CD4-positive, alpha-beta T cell treated with Interleukin-2 at 100 ng/mL for 4 hours (primary cell): ENCODE measurements at places on chromosomes 4 and X.

- no peak for DNase-seq
Measured at GRCh38 chr4:76494243-76494642, 59.2 kb downstream of the SHROOM3 start.

DNA sequence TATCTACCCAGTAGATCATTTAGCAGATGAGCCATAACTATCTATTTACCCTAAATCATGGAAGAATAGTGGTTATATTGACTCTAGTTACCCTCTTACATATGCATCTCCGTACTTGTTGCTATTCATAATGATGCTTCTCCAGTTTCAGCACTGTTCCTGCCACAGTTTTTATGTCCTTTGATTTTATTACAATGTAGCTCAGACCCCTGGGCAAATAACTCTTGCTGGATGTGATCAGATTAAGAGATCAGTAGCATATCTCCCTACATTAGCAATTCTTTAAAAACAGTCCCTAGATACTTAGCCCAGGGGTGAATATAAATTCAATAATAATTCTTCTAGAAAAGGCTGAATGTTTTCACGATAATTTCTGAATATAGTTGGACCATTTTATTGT is 696.5 kb downstream of the ADGRL3 start:
- DNase-seq: no peak

GRCh38 chr4:87838890-87839591 is 6.3 kb downstream of the MEPE start:
- peak; percentile 12 for DNase-seq

DNA sequence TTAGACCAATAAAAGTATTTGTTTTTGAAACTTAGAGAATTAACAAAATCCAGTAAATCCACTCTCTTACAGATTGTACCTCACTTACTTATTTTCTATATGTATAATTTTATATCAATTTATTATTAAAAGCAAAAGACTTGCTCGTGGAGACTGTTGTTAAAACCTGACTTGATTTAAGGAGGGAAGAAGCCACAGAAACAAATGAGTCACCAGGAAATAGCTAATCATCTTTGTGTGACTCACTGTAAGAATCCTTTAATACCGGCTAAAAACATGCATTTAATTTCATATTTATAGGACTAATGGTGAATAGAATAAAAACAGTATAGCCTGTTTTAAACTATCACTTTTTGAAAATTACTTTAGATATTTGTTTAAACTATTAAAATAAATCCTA is 29.9 kb upstream of the UBE2NL start:
- no peak for DNase-seq

DNA sequence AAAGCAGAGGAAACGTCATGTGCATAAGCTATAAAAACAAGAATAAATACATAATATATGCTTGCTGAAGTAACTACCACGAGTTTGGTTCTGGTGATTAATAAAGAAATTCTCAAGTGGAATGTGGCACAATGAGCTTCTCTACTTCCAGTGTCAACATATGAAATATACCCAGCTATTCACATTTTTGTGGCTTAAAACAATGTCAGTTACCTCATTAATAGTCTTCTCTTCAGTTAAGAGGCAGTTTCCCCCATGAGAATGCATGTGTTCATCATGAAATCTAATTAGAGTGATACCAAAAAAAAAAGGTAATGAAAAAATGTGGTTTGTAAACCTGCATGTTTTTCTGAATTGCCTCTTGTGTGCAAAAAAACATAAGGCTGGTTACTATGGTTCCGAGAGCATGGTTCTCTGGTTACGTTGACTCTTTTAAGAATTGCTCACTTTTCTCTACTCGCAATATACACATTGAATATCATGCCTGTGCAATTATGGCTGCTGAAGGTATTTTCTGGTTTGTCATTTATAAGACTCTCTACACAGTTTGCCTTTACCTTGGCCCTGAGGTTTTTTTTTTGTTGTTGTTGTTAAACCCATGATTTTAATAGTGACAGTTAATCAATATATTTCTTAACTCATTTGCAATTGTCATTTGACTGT is 108.2 kb downstream of the PCDH7 start:
- DNase-seq: no peak

GRCh38 chrX:70030301-70030767 is 19.4 kb downstream of the AWAT2 start:
- peak; percentile 45 for DNase-seq

DNA sequence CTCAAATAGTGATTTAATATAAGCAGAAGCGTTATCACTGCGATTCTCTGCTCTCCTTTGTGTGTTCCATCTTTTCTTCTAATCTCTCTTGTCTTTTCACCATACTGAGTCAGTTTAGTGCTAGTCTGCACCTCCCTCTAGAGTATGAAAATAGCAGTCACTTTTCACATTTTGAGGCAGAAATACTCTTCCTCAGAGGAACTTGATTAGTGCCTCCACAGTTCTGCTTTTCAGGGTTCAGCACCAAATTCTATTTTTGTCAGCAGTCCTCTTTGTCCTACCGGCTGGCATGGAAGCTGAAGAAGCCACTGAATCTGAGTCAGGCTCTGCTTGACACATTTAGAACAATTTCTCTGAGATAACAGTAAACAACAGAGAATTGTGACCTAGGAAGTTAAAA is 49.7 kb upstream of the ANKRD17 start:
- peak; percentile 5 for DNase-seq

GRCh38 chr4:8221476-8221875 is 22.4 kb downstream of the SH3TC1 start:
- DNase-seq: peak; percentile 24

DNA sequence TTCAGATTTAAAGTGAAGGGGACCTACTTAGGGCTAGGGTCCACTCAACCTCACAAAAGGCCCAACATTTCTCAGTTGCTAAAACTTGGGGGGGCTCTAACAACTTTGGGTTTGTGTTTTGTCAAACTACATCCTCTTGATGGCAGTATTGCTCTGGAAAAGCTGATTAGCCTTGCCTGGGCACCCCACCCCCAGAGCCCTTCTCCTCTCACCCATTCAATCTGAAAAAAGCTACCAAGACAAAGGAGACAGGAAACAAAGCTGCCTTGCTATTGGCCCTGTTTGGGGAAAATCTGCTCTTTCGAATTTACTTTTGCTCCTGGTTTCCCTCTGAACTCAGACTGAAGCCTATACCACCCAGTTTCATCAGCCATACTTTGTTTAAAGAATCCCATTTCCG is 195.2 kb upstream of the STK26 start:
- DNase-seq: peak; percentile 48

- DNase-seq: no peak
Measured at GRCh38 chr4:10226756-10227155, 110.2 kb upstream of the WDR1 start.

GRCh38 chr4:52716364-52717151 is 34.7 kb downstream of the ERVMER34-1 start:
- no peak for DNase-seq

- DNase-seq: no peak
Measured at GRCh38 chrX:25034889-25035288, 19.1 kb upstream of the ARX start.

DNA sequence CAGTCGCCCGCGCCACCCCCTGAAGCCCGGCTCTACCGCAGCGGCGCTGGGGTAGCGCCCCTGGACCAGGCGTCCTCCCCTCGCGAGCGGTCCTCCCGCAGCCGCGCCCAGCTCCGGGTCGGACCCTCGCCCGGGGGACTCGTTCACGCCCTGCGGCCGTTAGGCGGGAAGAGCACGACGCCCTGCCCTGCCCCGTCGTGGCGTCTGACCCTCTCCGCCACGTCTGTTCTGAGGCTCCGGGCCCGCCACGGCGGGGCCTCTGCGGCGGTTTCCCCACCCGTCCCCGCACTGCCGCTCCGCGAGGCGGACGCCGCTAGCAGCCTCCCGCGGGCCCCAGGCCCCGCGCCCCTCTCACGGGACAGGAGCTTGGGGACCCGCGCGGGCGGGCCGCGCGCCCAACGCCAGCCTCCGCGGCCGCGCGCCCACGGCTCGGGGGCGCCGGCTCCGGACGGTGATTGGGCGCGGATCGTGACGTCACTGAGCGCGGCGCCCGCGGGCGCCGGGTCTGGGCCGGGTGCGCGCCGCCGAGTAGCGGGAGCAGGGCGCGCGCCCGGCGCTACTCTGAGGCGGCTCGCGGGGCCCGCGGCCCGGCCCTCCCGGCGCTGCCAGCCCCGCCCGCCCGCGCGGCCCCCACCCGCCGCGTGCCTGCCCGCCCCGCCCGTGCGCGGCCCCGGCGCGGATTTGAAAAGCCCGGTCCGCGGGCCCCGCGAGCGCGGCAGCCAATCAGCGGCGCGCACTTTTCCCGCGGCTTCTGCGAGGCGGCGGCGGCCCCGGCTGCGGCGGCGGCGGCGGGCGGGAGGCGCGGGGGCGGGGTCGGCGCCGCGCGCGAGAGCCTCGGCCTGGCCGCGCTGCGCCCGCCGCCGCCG is at the start of gene NSD2:
Gene NSD2, plus strand, starts transcription at position 816 of the 866 bp plus-strand sequence. CDS start 29,262 bp downstream, outside the sequence.
- peak; percentile 91 for DNase-seq

DNA sequence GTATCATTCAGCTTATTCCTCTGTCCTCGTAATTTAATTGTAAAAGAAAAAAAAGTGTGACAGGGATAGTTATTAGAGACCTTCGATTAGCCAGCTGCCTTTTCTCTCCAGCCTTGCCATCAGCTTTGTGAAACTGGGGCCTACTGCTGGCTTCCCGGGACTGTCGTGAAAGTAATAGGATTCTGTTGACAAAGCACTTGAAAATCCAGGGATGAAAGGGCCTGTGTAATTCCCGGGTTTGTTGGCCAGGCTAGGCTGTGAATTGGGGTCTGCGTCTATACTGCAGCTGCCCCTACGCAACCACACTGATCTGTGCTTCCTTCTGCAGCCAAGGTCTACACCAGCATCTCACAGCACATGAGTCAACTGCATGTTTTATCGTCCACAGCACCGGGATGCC is 120.4 kb upstream of the SCML1 start:
- no peak for DNase-seq

- no peak for DNase-seq
Measured at GRCh38 chr4:152117933-152118507, 357.2 kb upstream of the GATB start.

- DNase-seq: no peak
Measured at GRCh38 chrX:24333371-24333770, 19.5 kb upstream of the SUPT20HL2 start.

- DNase-seq: no peak
Measured at GRCh38 chr4:629915-630641, 4.7 kb downstream of the PDE6B start.

- no peak for DNase-seq
Measured at GRCh38 chrX:69318651-69319340, 153.5 kb upstream of the PJA1 start.

GRCh38 chr4:576991-577498 is 950 bp upstream of the TMEM271 start:
- no peak for DNase-seq

GRCh38 chrX:123153846-123154335 is 30.2 kb upstream of the GRIA3 start:
- DNase-seq: no peak

GRCh38 chr4:16176621-16177020 is 49.6 kb downstream of the TAPT1 start:
- DNase-seq: no peak

DNA sequence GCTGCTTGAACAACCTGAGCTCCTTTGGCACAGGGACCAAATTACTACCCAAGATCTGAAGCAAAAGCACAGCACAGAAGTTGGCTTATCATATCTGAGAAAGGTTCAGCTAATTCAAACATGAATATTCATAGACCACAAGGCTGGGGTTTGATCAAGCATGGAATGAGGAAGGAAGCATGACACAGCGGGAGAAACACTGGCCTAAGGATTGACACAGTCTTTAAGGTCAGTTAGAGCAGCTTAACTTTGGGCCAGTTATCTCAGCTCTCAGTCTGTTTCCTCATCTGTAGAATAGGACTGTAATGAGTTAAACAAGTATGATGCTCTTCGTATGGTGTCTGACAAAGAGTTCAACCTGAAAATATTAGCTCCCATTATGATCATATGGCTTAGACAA is 88.5 kb upstream of the CBR4 start:
- DNase-seq: no peak

- DNase-seq: peak; percentile 24
Measured at GRCh38 chrX:150899191-150899757, 806 bp upstream of the CD99L2 start.

DNA sequence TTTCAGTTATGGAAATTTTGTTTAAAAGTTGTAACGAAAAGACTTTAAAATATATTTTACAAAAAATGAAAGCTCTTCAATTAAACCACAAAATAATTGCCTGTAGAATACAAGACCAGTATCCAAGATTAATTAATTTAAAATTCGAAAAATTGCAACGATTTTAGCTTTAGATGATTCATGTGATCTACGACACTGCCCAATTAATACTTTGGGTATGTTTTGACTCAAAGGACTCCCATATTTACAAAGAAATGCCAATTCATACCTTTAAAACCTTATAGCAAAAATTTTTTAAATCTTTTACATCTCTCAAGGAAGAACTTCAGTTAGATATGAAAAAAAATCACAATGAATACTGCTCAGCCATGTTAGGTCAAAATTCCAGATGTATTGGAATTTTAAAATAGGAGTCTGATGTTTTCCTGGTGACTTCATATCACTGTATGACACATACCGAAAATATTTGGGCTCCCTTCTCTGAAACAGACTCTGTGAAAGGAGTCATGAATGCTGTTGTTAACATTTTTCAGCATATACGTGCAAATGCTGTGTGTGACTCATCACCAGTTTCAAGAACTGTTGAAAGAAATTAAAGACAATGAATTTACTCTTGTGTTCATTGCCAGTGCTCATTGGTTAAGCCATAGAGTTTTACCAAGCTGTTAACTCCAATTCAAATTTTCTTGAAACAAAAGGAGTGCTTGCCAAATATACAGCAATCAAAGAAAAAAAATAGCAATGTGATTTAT is 13.8 kb upstream of the SMS start:
- no peak for DNase-seq

GRCh38 chr4:98522062-98522461 is 136.3 kb downstream of the TSPAN5 start:
- no peak for DNase-seq

GRCh38 chr4:101933855-101934254 is 143.3 kb downstream of the BANK1 start:
- no peak for DNase-seq

DNA sequence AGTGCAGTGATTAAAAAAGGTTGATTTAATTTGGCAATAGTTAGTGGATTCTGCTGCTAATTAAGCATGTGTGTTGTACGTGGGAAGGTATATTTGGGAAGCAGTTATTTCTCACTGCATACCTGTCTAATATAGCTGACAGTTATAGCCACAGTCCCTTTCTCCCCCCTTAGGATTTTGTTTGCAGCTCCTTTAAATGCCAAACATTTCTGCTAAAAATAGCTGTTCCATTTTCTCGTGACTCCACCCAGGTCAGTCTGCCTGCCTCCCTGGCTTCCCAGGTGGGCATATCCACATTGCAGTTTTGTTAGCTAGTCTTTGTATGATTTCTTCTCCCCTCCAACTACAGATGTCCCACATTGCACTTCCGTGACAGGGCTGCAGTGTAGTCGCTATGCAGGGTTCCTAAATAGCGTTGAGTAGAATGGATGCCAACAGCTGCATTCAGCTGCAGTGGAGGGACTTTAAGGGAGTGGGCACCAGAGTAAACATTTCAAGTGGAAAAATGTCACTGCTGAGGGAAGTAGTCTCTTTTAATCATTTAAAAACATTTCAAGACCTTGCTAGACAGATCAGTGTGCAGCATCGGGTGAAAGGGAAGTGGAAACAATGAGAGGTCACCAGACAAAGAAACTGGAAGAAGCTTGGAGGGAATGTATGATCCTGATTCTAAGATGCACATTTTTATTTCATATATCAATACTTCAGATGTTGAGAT is 326.3 kb downstream of the RAPGEF2 start:
- no peak for DNase-seq
